Upper lobe of left lung (tissue), 6 donors: ENCODE measurements at places on chromosomes 12 and 14.

DNA sequence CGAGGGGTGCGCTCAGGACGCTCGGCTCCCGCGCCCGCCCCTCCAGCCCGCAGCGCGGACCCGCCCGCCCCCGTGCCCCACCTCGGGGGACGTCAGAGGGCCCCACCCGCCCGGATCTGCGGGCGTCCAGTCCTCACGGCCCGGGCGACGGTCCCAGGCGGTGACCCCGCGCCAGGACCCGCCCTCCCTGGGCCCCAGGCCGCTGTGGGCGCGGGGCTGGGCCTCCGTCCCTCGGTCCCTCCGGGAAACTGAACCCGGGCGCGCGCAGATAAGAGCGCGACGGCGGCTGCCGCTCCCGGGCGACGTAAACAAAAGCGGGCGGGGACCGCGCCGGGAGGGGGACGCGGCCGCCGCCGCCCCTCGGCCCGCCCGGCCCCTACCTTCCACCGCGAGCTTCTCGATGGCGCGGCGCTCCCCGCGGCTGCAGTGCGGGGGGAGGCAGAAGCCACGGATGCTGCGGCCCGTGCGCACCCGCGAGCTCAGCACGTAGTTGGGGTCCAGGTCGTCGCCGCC lies 1.1 kb downstream of the CKB start:
- DNase-seq = no peak

GRCh38 chr14:94532447-94532846 lies 23.2 kb upstream of the SERPINA12 start:
- no peak for DNase-seq

DNA sequence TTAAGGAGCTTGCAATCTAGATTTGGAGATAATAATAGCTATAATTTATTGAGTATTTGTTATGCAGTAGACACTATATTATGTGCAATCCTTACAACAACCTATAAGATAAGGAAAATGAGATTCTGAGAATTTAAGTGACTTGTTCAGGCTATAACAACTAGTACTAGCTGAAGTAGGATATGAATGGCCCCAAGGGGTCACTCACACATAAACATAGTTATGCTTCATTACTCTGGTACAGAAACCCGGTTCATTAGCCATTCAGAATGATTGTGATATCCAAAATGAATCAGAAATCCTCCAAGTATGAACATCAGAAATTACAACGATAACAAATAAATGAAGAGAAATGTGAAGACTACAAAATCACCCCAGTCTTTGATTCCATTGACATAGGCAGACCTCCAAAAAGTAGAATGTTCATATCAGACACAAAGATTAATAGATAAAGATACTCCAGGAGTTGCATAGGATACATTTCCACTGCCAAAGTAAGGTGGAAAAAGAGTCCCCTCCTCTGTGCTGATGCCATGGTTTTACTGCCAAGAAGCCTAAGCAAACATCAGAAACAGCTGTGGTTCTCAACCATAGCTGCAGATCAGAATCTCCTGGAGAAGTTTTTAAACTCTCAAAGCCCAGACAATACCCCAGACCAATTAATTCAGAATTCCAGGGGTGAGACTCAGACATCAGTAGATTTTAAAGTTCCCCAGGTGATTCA lies 8.6 kb upstream of the NID2 start:
- no peak for DNase-seq

GRCh38 chr12:4147031-4147481 lies 126.5 kb upstream of the CCND2 start:
- no peak for DNase-seq

- DNase-seq = no peak
These were observed 343.9 kb downstream of the CCER1 start for GRCh38 chr12:90611048-90611447.

- DNase-seq = peak; percentile 82
These were observed 768 bp downstream of the DBX2 start for GRCh38 chr12:45049912-45050750.

DNA sequence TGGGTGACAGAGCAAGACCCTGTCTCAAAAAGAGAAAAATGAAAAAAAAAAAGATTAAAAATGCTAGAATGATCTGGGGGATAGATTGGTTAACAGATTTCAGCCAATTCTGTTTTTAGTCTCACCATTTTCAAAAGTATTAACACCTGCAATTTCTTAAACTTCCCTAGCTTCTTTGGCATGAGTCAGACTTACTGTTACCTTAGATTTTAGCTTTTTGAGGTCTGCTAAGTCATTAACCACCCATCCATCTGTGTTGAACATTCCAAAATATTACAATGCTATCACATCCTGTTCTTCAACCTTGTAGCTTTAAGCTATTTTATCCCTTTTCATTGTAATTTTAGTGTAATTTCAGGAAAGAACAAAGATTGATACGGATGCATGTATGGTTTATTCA lies 59.3 kb downstream of the PPP1R13B start:
- DNase-seq = no peak

DNA sequence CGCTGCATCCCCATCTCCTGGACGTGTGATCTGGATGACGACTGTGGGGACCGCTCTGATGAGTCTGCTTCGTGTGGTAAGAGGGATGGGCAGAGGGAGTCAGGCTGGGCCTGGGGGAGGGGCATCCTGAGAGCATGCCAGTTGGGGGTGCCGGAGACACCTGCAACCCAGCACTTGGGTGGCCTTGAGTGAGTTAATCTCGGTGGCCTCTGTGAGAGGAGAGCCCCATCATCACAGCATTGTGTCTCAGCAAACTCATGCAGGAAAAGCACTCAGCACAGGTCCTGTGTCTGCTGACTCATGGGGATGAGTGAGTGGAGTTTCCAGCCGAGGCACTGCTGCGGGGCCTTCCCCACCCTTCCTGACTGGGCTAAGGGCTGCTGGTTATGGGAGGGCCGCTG lies 19.6 kb upstream of the LRP1-AS start:
- DNase-seq = no peak

- DNase-seq = no peak
These were observed 12.5 kb upstream of the IFT81 start for GRCh38 chr12:110111476-110112334.

DNA sequence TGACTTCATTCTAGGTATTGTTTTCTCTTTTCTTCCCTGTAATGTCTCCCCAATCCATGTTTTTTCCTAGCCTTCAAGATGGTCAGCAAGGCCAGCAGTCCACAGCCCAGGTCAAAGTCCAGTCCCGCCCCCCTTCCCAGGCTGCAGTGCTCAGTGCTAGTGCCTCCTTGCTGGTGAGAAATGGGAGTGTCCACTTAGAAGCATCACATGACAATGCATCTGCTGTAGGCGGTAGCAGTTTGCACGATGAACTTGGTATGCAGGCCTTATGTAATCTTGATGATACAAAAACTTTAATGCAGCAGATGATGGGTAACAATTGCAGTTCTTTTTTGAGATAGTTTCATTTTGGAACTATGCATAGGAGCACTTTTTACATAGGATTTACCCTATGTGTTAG lies 88.4 kb downstream of the PCNX1 start:
- DNase-seq = no peak

DNA sequence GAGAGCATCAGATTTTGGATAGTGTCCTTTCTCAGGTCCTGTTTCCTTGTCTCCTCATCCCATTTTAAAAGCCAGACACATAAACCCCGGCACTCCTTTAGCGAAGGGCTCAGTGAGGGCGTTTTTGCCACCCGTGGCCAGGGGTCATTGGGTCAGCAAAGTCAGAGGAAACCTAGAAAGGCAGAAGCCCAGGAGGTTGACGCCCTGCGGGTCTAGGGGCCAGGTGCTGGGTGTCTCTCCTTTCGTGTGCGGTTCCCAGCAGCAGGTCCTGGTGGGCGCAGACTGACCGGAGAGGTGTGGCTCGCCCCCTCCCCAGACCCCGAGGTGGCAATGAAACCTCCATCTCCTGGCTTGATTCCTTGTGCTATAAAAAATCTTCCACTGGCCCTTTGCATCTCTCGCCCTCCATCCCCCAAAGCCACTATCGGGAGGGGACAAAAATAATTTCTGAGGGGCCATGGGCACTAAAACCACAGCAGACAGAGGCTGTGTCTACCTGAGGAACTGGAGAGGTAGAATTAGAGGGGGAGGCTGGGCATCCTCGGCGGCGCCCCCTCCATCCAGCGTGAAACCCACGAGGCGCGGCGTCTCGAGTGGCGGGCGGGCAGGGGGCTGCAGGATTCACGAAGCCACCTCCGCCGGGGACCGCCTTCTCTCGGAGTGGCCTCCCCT lies 858 bp upstream of the FRMD6 start:
- DNase-seq = no peak

DNA sequence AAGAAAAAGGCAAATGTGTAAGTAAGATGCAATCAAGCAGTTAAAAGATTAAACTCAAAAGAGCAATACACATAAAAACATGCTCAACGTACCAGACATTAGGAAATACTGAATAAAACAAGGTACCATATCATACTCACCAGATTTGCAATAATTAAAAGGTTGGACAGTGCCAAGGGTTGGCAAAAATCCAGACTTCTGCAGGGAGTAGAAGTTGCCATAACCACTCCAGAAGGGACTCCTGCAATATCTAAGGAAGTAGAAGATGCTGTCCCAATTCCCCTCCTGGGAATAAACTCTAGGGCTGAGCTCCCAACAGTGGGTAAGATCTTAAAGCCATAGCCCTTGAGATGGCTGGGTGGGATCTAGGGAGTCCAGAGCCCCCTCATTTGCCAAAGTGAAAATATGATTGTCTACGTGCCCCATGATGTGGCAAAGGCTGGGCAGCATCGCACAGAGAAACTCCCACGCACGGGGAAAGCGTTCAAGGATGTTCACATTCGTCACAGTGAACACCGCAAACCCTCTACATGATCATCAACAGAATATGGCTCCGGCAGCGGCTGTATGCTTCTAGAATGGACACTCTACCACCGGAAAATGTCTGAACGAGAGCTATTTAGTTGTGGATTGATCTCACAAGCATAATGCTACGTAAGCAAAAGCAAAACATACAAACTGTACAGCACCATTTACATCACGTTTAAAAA lies 12.3 kb downstream of the KCTD10 start:
- no peak for DNase-seq

GRCh38 chr12:46395388-46395787 lies 22.8 kb upstream of the SLC38A2 start:
- DNase-seq = no peak

DNA sequence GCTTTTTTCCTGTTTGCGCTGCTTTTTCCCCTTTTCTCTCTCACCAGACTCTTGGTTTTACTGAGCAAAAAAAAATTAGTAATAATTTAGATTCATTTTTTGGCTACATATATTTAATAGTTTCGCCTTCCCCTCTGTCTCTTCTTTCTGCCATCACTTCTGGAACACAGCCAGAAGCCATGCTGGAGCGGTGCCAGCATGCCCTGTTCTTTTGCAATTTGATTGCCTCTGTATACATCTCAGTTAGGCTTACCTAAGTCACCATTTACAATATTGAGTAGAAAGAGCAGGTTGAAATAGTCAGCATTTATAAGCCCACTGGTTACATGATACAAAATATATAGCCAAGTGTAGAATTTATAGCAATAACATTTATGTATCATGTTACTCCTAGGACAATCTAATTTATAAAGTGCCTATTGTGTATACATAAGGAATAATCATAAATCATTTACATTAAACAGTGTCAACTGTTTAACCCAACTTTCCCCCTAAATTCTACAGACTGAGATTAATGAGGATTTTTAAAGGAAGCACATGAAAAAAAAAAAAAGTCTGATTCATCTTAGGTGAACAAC lies 413.8 kb upstream of the SOX5 start:
- no peak for DNase-seq

GRCh38 chr12:69274861-69275260 lies 35.5 kb downstream of the CPSF6 start:
- no peak for DNase-seq

GRCh38 chr12:104626069-104626837 lies 169.5 kb downstream of the CHST11 start:
- no peak for DNase-seq

GRCh38 chr14:92513966-92514843 lies 624 bp downstream of the RIN3 start:
- peak; percentile 90 for DNase-seq

DNA sequence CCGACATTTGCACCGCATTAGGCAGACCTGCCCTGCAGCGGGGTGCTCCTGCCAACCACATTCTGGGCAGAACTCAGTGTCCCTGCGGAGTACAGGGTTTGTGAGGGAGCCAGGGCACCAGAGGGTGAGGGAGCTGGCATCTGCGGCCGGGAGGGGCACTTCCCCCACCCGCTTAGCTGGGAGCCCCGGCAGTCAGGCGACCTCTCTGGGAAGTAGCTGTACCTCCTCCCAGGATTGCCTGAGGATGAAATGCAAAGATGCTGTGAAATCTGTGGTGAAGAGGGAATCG lies 58.6 kb downstream of the ANKRD9 start:
- DNase-seq = no peak

- DNase-seq = no peak
These were observed 198.0 kb upstream of the SYT1 start for GRCh38 chr12:78666584-78666983.

DNA sequence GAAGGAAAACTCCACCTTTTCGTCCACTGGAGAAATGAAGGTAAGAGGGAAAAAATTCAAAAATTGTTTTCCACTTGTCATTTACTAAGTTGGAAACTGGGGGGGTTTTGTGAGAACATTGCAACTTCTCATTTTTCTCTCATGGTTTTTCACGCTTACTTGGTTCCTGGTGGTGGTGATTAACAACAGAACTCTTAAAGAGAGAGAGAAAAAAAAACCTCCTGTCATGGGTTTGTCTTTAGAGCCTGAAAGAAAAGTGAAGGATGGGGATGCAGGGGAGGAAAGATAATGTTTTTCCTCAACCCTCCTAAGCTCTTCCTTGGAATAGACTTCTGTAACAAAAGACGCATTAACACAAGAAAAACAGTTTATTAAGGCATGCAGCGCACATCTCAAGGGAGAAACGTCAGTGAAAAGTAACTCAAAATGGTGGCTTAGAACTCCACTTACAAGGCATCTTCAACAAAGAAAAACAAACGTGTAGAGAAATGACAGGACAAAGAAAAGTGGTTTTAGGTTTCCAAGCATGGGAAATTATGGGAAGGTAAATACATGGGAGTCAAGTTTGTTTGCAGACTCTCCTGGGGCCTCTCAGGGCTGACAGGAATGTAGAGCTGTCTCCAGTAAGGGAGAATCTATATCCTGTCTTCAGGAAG lies 81.9 kb upstream of the ATF7IP start:
- DNase-seq = no peak

DNA sequence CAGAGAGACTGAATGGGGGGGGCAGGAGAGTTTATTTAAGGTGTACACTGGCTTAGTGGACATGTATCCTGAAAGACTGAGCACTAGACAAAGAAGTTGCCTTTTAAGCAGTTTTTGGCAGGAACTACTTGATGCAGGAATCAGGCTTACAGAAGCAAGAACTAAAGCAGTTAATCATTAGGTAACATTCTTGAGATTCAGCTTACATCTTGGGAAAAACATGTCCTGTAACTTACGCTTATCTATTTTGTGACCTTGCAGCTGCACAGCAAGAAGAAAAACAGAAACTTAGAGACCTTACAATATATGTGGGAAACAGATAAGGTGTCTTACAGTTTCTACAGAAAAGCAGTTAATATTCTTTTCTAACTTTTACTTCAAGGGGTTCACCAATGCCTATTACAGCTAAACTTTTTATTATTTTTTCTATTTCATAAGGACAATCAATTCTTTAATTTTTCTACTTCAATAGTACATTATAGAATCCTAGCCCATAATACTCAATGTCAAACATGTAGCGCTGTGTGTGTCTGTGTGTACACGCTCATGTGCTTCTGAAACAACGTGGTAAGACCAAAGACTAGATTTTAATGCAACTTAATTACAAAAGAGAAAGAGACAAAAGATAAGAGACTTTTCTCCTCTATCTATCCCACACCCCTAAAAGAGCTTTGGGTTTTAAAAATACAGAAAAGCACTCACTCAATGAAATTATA lies 276.9 kb downstream of the PRKD1 start:
- DNase-seq = no peak

GRCh38 chr14:58846682-58847465 lies 209.1 kb downstream of the DACT1 start:
- no peak for DNase-seq
